ENCODE measurements at places on chromosomes 7 and 10.

GRCh38 chr10:83373671-83374070 is 765.6 kb upstream of the GHITM start:
- DNase-seq, result no peak

GRCh38 chr10:110153396-110153795 is 54.0 kb upstream of the MXI1 start:
- no peak for DNase-seq

- no peak for DNase-seq
These were observed 36.0 kb downstream of the AGAP3 start for GRCh38 chr7:151122276-151122675.

GRCh38 chr10:24259365-24260130 is 50.6 kb downstream of the KIAA1217 start:
- DNase-seq, result no peak

DNA sequence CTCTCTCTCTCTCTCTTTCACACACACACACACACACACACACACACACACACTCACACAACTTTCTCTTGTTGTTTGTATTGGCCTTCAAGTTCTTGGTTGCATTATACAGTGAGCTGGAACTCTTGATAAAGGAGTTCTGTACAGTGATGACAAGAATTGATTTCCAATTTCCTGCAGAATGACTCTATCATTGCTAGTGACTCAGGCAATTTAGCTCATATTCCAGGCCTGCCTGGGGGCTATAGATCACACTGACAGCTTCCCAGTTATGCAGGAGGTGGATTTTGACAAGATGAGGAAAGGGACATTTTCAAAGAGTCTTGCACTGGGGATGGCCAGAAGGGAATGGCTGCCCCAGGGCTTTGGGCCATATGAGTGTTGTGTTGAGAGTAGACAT is 508.8 kb downstream of the TYW1 start:
- no peak for DNase-seq

DNA sequence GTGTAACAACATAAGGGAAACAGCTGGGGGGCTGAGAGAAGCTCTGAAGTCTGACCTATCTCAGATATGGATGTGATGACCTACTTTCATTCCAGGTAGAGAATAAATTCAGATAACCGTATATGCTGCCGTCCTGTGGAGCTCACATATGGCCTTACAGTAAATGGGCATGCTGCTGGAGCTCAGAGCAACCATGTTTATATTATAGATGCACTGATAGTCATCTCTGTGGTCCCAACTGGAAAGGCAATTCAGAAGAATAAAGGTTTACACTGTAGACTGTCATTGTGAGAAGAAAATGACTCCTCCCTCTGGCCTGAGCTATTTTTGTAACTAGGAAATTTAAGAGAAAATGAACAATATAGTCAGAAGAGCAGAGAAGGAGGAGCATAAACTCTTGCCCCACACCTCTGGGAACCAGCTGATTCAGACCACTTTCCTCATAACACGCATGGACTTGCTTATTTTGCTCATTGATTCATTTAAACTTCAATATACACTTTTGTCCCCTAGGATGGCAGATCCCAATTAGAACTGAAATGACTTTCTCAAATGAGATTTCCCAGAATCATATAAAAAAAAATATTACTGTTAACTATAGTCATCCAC is 69.9 kb upstream of the NXPH1 start:
- DNase-seq, result no peak

DNA sequence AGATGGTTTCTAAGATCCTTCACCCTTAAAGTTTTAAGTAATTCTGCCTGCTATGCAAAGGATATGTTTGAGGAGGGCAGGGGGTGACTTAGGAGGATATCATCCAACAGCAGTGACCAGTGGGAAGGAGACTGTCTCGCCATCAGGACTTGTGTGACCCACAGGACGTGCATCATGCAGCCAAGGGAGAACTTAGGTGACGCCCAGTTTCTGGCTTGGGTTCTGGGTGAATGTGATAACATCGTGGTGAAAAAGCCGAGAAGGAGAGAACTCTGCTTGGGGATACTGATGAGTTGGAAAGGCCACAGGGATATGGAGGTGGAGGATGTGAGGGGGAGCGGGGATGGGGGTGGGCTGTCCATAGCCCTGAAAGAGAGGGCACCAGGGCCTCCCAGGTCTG is 3.8 kb downstream of the WIPI2 start:
- no peak for DNase-seq

- DNase-seq, result no peak
These were observed 12.5 kb upstream of the ARPC1A start for GRCh38 chr7:99313204-99313573.

DNA sequence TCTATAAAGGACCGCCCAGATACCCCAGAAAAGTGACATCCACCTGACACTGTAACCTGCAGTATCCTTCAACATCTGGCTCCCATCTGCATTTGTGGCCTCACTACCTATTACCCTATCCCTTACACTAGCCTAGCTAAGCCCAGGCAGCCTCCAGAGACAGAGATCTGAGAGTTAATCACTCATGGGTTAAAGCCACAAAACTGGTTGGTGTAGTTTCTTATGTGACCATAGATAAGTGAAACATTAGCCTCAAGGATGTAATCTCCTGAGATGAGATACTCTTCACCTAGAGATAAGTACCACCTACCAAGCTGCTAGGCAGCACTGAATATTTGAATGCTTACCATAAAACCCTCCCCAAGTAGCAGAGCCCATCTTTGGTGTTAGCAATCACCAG is 35.4 kb downstream of the CTTNBP2 start:
- DNase-seq, result no peak

GRCh38 chr7:50651271-50651989 is 86.2 kb upstream of the DDC start:
- DNase-seq, result no peak

DNA sequence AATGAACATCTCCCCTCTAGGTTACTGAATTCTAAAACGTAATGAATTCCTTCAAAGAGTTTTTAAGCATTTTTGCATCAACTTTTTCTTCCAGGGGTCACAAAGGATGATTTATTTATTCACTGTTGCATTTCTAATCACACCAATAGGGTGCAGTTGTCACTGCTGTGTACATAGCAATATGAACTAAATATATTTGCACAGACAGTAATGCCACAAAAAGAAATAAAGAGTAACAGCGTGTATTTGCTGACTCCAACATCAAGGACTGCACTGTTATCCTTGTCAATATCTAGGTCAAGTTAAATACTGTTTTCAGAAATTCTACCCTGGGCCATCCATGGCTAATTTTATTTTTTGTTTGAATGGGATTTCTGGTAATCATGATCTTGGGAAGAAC is 138.0 kb downstream of the FRMD4A start:
- DNase-seq, result no peak

DNA sequence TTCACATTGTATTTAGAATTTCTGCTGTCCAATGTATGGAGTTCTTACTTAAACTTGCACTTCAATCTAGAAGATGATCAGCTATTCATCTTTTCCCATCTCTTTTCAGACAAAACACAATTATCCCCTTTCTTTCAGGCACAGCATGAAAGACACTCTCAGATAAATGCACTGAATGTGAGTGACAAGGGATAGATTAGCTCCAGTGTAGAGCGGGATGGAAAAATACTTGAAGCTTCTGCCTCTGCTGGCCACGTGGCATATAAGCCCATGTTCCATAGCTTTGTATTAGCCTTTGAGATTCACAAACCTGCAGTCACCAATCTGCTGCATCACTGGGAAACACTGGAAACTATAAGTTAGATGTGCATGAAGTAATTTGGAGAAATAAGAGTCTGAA is 162.2 kb upstream of the FAM3C start:
- no peak for DNase-seq

DNA sequence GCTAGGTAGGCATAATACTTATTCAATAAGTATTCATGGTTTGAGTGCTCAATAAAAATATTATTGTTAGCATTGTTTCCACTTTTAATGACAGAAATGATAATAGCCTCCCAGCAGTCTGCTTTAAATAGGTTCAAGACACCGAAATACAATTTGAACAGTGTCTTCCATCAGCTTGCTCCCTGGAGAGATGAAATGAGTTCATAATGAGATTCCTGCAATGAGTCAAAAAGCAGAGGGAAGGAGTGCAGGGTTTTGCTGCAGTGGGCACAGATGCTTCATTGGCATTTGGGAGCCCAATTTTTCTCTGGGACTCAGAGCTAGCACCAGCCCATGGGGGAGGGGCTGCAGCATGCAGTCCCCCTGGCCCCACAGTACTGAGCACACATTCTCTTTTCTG is 32.6 kb upstream of the CHCHD3 start:
- DNase-seq, result no peak

- DNase-seq, result no peak
These were observed 72.5 kb downstream of the BBS9 start for GRCh38 chr7:33201821-33202220.

DNA sequence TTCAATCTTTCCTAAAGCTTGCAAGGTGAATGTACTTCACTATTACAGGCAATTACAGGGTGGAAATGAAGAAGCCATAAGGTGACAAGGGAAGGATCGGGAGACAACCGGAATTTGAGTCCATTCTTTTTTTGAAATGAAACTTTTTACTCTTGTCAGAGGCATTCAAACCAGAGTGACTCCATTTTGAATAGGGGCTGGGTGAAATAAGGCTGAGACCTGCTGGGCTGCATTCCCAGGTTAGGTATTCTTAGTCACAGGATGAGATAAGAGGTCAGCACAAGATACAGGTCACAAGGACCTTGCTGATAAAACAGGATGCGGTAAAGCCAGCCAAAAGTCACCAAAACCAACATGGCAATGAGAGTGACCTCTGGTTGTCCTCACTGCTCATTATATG is 363.3 kb downstream of the TYW1 start:
- DNase-seq, result no peak

DNA sequence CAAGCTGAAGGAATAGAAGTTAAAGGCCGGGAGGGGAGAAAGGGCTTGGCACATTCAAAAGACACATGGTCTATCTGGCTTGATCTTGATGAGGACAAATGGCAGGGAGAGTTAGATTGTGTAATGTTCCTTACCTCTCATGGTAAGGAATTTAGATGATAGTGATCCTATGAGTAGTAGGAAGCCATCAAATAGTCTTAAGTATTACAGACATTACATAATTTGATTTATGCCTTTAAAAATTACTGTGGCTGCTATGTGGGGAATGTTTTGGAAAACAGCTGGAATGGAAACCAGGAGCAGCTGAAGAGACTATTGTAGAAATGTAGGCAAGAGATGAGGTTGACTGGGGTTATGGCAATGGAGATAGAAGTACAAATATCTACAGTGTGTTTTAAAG is 351.3 kb upstream of the BMPER start:
- no peak for DNase-seq

DNA sequence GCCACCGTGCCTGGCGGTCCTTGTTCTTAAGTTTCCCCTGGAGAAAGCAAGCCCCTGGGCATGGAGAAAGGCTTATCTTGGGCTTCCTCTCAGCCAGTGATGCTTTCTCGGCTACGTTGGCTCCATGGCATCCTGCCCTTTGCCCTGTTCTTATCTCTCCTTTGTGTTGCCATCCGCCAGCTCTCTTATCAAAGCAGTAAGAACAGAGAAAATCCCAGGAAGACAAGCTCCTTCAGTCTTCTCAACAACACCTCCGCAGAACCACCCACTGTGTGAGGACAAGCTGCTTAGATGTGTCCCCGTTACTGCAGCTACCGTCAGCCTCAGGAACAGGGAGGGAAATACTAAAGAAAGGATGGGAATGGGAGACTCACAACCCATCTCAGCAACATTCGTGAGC is 3.3 kb downstream of the PLEKHS1 start:
- no peak for DNase-seq

DNA sequence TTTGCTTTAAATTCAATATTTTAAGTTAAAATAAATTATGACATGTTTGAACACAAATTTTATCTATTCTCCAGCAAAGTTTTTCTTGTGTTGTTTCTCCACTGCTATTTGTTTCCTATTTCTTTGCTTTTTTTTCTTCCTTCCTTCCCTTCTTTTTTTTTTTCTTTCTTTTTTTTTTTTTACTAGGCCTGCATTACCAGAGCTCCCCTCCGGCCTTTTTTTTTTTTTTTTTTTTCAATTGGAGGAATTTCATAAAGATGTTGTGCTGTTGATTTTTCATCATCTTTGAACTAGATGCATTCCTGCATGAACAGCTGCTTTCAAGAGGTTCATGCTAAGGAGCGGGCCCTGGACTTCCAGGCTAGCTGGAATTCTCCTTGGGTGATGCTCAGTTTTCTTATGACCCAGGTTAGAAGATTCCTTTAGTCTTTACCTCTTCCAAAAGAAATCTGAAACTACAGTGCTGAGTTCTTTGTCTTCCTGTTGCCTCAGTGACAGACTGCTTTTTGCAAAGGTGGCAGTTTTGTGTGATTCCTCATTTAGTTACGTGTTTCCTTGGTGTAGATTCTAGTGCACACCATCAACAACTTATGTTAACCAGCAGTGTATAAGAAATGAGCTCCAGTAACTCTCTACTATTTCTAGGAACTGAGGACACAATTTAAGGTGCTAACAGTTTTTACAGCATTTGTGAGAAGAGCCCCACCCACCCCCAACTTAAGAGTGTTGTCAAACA is 4.8 kb upstream of the CAMK1D start:
- DNase-seq, result no peak

DNA sequence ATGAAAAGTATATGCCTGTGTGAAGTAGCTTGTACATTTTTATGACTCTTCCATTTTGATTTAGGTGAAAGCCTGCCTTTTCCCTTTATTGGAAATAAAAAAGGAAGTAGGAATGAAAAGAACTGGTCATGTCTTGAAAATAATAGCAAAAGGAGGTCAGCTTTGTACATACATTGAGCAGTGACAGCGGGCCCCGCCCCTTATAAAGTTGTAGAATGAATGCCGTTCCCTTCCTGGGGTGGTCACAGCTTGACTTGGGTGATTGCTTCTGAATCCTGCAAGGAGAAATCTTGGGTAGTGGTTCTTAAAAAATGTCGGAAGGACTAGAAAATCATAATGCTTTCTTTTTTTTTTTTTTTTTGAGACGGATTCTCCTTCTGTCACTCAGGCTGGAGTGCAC is 31.7 kb downstream of the CAMK1D start:
- DNase-seq, result no peak

- DNase-seq, result no peak
These were observed 8.8 kb downstream of the ADAP1 start for GRCh38 chr7:945556-946255.

GRCh38 chr7:51295440-51296245 is 21.0 kb downstream of the COBL start:
- DNase-seq, result no peak

- DNase-seq, result no peak
These were observed 83.7 kb downstream of the ATXN7L1 start for GRCh38 chr7:105792488-105793370.

- DNase-seq, result no peak
These were observed 3.4 kb upstream of the GRM8 start for GRCh38 chr7:127256041-127256725.

DNA sequence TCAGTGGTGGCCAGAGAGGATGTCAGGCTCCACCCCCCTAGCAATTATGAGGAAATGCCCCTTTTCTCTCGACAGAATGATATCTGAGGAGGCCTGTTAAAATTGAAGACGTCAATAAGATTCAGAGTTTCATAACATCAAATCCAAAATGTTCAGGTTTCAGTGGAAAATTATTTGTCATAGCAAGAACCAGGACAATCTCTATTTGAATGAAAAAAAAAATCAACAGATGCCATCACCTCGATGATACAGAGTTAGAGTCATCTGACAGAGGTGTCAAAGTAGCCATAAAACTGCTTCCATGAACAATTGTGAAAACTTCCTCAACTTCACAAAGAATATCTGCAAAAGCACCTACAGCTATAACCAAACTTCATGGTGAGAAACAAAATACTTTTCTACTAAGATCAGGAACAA is 7.7 kb downstream of the TMEM273 start:
- DNase-seq, result no peak

- no peak for DNase-seq
These were observed 21.9 kb downstream of the ATXN7L1 start for GRCh38 chr7:105854498-105854897.
